NCI-H1048 (cell line): ENCODE measurements at places on chromosomes 7 and 10.

GRCh38 chr10:71254834-71255549 lies 42.6 kb downstream of the UNC5B start:
- no peak for DNase-seq

GRCh38 chr7:46589286-46589685 lies 668.2 kb upstream of the IGFBP3 start:
- DNase-seq, result no peak

DNA sequence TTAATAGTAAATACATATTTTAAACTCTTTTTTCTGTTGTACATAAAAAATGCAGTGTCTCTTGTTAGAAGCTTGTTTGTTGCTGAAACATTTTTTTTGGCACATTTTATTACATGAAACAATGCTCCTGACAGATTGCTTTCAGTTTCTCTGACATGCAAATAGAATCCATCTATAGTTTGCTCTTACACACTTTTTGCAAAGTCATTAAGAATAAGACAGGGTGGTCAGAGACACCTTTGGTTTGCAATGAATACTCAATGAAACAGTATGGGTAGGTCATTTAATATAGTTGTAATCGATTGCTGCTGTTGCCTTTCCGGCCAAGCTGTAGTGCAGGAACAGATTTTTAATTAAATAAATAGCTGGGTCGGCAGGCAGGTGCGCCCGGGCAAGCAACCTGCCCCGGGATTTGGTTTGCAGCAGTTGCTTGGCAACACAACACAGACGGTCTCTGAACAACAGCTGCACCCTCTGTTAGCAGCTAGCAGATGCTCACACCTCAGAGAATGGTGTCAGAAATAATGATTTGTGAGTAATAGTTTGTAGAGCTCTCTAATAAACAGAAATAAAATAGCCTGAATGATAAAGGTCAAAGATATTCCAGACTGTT lies 115.7 kb upstream of the CACNA2D1 start:
- no peak for DNase-seq

DNA sequence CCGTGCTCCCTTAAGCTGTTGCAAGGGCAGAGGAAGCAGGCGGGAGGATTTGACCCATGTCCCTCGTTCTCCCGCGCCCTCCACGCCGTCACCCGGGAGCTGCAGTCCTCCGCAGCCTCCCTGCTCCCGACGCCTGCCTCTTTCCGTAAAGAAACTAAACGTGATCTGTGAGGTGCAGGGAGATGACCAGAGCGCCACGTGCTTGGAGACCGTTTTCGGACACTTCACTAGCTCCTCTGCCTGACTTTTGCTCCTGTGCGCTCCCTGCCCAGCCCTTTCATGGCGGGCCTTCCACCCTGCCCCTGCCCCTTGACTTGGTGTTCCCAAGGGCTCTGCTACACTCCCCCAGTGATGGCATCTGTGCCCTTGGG lies 171.2 kb downstream of the LSM5 start:
- no peak for DNase-seq

DNA sequence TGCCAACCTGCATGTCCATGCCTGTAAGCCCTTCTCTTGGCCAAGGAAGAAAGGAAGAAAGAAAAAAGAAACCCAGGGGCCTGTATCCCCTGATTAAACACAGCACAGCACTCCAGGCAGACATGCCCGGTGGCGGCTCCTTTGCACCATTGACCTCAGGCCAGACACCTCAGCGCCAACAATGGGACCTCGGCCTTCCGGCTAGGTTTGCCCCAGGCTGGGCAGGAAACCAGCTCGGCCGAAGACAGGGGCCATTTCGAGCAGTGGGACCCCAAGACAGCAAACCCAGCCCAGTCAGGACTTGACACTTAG lies 2.8 kb downstream of the HOXA10 start:
- DNase-seq, result no peak

- no peak for DNase-seq
Observed at GRCh38 chr10:127006453-127006852, 101.2 kb downstream of the DOCK1 start.

DNA sequence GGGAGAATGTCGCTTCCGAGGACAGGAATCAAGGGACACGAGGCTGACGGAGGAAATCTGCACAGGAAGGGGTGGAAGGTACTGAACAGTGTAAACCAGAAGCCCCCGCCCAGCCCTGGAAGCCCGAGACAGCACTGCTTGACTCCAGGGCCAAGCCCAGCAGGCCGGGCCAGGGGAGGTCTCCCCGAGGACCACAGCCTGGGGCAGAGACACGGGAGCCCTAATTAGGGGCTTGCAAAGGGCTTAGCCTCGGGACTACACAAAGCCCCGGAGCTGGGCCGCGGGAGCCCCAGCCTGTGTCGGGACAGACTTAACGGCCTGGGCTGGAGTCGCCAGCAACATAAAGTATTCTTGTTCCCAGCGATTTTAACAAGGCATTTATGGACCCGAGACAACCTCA lies 50.8 kb downstream of the OAT start:
- DNase-seq, result no peak

DNA sequence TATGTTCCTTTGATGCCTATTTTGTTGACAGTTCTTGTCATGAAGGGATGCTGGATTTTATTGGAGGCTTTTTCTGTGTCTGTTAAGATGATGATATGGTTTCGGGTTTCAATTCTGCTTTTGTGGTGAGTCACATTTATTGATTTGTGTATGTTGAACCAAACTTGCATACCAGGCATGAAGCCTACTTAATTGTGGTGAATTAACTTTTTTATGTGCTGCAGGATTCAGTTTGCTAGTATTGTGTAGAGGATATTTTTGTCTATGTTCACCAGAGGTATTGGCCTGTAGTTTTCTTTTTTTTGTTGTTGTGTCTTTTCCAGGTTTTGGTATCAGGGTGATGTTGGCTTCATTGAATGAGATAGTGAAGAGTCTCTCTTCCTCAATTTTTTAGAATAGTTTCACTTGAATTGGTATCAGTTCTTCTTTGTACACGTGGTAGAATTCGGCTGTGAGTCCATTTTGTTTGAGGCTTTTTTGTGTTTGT lies 345.9 kb downstream of the KIF20B start:
- DNase-seq, result no peak
